ENCODE measurements at places on chromosomes 13 and 19.

DNA sequence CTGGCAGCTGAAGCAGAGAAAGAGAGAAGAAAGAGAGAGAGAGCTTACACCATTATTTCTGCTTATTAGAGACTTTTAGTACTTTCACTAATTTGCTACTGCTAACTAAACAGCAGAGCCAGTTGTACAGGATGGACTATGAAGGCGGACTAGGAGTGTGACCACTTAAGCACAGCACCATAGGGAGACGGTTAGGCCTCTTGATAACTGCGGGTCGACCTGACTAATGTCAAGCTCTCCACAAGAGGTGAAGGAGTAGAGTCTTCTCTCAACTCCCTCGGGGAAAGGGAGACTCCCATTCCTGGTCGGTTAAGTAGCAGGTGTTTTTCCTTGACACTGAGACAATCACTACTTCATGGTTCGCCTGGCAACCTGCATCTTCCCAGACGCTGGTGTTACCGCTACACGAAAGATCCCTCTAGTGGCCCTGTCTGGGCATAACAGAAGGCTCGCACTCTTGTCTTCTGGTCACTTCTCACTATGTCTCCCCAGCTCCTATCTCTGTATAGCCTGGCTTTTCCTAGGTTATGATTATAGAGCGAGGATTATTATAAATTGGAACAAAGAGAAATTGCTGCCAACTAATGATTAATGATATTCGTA, 5.3 kb upstream of the PSG7 start:
- DNase-seq: no peak

GRCh38 chr19:10113964-10114650, 2.6 kb downstream of the P2RY11 start:
- no peak for DNase-seq

DNA sequence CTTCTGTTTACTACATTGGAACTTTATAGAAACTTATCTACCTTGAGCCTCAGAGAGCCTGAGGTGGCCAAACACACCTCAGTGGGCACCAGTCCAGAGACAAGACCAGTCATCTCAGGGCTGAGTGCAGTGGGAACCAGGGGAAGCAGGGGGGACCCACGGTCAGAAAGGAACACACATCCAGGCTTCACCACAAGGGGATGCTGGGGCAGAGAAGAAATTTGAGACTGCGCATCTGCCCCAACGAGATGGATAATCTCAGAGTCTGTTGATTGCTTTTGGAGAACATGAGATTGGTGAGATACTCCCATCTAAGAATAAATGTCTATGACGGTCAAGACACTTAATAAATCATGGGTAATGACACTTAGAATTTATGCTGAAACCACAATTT, 98.7 kb downstream of the DOCK9 start:
- DNase-seq: no peak

GRCh38 chr19:43467730-43468129, 2.3 kb upstream of the LYPD3 start:
- DNase-seq: no peak

DNA sequence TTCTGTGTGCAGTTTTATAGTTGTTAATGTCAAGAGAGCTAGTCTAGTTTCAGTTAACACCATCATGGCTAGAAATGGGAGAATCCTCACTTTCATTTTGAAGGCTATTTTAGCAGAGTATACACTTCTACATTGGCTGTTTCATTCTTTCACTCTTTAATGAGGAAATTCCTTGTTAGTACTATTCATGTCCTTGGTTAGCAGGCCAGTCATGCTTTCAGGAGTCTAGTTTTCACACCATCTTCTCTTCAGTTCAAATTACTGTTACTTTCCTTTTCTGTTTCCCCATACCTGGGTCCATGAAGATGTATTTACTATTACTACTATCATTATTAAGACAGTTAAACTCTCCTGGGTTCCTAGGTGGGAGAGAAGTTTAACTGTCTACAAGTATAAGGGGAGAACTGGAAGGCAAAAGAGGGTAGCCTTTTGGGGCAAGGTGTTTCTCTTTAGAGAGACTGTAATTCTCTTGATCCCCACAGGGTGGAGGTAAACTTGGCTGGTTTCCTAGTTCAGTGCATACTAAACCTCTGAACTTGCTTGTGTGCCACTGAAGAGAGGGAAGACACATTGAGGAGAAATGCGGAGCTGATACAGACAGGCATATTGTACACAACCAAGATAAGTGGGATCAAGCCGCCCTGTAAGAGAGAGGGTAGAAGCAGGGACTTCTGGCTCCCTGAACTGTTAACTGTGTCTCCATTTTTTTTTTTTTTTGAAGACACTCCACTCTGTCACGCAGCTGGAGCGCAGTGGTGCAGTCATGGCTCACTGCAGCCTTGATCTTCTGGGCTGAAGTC, 41.3 kb upstream of the IGFL4 start:
- peak; percentile 62 for DNase-seq

GRCh38 chr13:97466722-97467121, 32.8 kb downstream of the RAP2A start:
- no peak for DNase-seq

GRCh38 chr19:27746691-27747380, 1466.1 kb downstream of the UQCRFS1 start:
- peak; percentile 7 for DNase-seq

DNA sequence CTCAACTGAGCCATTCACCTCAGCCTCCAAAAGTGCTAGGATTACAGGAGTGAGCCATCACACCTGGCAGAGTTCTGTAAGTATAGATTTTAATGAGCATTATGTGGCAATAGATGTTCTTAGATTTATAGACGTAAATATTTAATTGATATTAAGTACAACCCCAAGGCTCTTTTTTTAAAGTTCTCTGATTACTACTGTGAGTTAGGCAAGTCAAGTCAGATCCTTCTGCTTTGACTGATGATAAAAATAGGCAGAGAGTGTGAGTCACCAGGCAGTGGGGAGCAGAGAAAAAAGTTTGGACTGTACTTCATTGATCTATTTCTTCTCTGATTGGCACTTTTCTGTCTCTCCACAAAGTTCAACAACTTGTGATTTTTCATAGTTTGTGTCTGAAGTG, 1379.9 kb downstream of the UQCRFS1 start:
- no peak for DNase-seq

DNA sequence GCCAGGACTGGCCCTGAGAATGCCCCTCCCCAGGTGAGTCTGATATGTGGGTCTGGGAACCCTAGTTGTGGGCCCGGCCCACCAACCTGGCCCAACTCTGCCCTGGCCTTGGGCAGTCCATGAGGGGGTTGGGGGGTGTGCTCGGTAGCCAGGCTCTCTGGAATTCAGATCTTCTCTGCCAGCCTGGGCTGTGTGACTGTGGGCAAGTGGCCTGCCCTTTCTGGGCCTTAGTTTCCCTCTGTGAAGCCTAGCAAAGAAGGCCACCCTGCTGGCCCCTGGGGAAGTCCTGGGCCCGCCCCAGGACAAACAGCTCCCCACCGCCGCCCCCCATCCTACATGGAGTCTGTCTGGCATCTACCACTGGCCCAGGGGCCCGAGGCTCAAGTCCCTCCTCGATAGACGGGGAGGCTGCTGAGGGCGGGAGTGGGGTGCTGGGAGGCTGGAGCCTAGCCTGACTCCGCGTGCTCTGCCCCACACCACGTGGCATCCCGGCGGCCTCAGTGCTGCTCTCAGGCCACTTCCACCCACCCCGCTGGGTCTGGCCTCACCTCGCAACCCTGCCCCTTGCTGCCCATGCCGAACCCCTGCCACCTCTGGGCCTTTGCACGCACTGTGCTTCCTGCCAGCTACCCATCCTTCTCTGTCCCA, 8.3 kb upstream of the TBXA2R start:
- no peak for DNase-seq

DNA sequence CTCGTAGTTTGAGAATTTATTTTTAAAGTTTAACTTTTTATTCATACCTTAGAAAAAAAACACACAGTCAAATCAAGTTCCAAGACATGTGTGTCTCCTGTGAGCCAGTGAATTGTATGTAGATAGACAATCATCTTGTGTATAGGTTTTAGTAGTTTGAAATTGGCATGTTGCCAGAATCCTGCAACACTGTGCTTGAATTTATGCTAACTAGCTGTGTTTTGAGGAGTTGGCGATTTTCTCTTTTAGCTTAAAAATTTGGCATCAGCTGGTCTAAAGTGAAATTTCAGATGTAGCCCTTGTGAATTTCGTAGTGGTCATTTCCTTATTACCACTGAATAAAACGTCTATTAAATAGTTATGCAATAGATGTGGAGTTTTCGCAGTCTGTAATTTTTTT, 213.2 kb downstream of the ATP8A2 start:
- no peak for DNase-seq

DNA sequence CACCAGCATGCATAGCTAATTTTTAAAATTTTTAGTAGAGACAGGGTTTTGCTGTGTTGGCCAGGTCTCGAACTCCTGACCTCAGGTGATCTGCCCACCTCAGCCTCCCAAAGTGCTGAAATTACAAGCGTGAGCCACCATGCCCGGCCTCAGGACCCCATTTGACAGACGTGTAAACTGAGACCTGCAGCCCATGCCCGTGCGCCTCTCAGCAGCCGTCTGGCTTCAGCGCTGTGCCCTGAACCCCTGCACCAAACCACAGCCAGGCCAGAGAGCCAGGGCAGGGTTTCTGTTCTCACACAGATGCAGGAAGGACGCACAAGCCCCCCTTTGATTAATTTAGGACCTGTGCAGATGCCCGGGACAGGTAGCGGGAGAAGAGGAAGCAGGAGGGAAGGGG, 7.3 kb upstream of the FFAR1 start:
- no peak for DNase-seq

DNA sequence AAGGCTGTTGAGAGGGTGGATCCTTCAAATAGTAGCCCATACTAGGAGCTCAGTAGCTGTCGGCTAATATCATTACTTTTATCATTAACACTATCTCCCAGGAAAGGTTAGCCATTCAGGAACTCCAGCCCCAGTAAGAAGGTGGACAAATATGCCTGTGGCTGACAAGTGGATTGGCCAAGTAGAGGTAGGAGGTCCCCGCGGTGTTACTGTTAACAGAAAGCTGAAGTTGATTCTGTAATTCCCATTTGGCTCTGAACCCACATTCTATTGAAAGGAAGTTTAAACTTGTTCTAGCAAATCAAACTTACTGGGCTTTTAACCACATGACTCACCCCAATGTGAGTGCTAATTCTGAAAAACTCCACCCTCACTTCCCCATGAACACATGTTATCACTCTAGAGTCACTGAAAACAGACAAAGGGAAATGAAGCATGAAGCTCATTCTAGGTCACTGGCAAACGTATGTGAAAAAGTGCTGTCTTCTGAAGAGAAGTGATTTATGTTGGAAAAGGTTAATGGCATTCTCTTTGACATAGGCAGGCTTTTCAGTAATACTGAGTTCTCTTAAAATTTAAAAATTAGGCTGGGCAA, 273.5 kb downstream of the FGF14 start:
- no peak for DNase-seq

DNA sequence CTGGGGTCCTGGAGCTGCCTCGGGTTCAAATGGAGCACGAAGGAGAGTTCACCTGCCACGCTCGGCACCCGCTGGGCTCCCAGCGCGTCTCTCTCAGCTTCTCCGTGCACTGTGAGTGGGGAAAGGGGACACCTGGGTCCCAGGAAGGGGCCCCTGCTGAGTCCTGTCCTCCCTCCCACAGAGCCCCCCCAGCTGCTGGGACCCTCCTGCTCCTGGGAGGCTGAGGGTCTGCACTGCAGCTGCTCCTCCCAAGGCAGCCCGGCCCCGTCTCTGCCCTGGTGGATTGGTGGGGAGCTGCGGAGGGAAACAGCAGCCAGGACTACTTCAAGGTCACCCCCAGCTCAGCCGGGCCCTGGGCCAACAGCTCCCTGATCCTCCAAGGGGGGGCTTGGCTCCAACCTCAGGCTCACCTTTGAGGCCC, 11.0 kb upstream of the SIGLEC11 start:
- no peak for DNase-seq

DNA sequence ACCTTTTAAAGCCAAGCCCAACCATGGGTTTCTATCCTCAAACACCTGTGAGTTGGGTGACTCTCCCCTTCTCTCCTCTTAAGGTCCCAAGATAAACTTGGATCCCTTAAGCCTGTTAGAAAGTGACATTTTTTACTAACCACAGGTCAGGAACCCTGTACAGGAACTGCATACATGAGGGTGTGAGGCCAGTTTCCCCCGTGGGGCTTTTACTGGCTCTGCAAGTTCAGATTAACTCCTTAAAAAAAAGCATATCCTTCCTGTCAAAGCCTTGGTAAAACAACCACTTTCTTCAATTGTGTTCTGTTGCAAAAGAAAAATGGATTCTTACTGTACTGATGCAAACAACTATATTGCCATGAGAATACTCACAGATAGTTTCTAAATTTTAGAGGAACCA, 2638.7 kb upstream of the PCDH20 start:
- DNase-seq: no peak

GRCh38 chr19:8576273-8576993, 809 bp downstream of the MYO1F start:
- DNase-seq: no peak

- no peak for DNase-seq
Observed at GRCh38 chr13:69857183-69857821, 250.3 kb upstream of the ATXN8OS start.

DNA sequence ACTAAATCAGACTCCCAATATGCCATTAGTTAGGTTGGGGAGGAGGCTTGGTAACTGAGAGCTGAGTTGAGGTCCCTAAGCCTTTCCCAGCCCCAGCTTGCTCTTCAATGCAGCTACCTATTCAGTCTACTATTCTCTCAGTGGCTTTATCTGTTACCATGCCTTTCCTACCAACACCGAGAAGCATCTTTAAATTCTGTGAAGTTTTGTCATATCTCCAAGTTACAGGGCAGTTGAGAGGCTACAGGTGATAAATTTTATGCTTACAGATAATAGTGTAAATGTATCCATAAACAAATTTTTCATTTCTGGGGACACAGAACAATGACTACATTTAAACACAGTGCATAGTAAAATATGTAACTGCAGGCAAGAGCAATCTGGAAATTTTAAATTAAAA, 110.6 kb downstream of the ELF1 start:
- no peak for DNase-seq

GRCh38 chr13:60143775-60144174, 20.0 kb downstream of the DIAPH3 start:
- no peak for DNase-seq

GRCh38 chr19:19176950-19177349, 6.9 kb upstream of the MEF2B start:
- DNase-seq: no peak

GRCh38 chr19:50330365-50331078, 1.3 kb upstream of the KCNC3 start:
- peak; percentile 91 for DNase-seq

- DNase-seq: no peak
Observed at GRCh38 chr13:75195495-75196146, 286.3 kb downstream of the TBC1D4 start.

DNA sequence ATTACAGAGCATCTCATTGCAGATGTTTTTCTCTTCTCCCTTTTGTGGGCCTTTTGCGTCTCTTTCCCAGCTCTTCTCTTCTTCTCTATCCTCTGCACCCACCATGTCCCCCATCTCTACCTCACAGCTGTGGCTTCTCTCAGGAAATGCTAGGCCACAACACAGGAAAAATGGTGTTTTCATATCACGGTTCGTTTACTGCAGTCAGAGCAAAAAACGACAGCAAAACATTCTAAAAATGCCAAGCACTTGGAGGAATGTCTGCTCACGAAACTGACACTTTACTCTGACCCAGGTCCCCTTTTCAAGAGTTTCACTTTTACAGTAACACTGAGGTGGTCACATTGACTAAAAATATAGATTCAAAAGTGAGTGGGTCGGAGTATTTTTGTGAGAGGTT, 152.2 kb downstream of the DCT start:
- peak; percentile 58 for DNase-seq

Data from GM13976 (cell line).